H9 (cell line): ENCODE measurements at places on chromosomes 13 and 19. TPM values are rescaled to one million over a fixed set of nuclear protein-coding genes. Genes with fewer than 3 reads are reported as not detected.

- no peak overlapping the region for H3K27ac ChIP-seq
- no peak overlapping the region for H3K4me3 ChIP-seq
- no peaks in the 10 kb centered on the region for H3K4me1 ChIP-seq
- DNase-seq: no peak
These were observed 4.7 kb downstream of the IFT88 start for GRCh38 chr13:20571676-20572075.

GRCh38 chr13:26594363-26594762 is 36.9 kb downstream of the WASF3 start:
- no peak for DNase-seq
- no peak overlapping the region for H3K27ac ChIP-seq
- no peaks in the 10 kb centered on the region for H3K4me1 ChIP-seq

- H3K36me3 ChIP-seq: no peaks in the 10 kb centered on the region
- peak; percentile 62 for DNase-seq
- no peaks in the 10 kb centered on the region; the same call in 1 of the 2 replicates for H3K4me1 ChIP-seq
- H3K27me3 ChIP-seq: peaks cover 32% of the 10 kb centered on the region
- no peak overlapping the region for H3K27ac ChIP-seq
- no peak overlapping the region for H3K4me3 ChIP-seq
These were observed 3.1 kb upstream of the BCL3 start for GRCh38 chr19:44745341-44745831.

- H3K4me3 ChIP-seq: no peak overlapping the region
- no peak overlapping the region for H3K27ac ChIP-seq
- H3K4me1 ChIP-seq: no peaks in the 10 kb centered on the region; the same call in 1 of the 2 replicates
- DNase-seq: no peak
These were observed 494.3 kb downstream of the COG6 start for GRCh38 chr13:40149611-40150274.

GRCh38 chr19:58182577-58182988 is 278 bp upstream of the ZNF274 start:
- no peak overlapping the region for H3K27ac ChIP-seq
- H3K27me3 ChIP-seq: no peaks in the 10 kb centered on the region
- H3K36me3 ChIP-seq: peaks cover 61% of the 10 kb centered on the region

DNA sequence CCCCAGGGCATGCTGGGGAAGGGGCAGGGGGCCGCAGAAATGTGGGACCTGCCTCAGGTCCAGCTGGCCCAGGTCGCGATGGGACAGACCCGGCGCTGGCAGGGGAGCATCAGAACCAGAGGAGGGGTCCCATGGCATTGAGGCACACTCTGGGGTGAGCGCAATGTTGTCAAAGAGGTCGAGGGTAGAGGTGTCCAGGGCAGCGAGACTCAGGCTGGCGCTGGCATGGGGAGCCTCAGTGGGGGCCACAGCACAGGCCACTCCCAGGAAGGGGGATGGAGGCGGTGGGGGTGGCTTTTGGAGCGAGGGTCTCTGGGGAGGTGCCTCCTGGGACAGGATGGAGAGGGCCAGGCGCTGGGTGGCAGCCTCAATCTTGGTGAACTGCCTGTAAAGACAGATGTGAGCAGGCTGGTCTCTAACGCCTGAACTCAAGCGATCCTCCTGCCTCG is 944 bp downstream of the C19orf85 start:
- peaks cover 1% of the 10 kb centered on the region; the same call in 2 of the 3 replicates for H3K36me3 ChIP-seq
- H3K27ac ChIP-seq: no peak overlapping the region
- no peaks in the 10 kb centered on the region for H3K27me3 ChIP-seq

GRCh38 chr19:18629166-18630088 is 7.4 kb upstream of the KLHL26 start:
- no peaks in the 10 kb centered on the region for H3K36me3 ChIP-seq
- no peak overlapping the region for H3K4me3 ChIP-seq
- H3K27me3 ChIP-seq: no peaks in the 10 kb centered on the region
- no peak for DNase-seq
- no peaks in the 10 kb centered on the region for H3K4me1 ChIP-seq

GRCh38 chr19:47848823-47849473 is 10.1 kb upstream of the TPRX2 start:
- no peaks in the 10 kb centered on the region; the same call in 1 of the 2 replicates for H3K4me1 ChIP-seq
- DNase-seq: peak; percentile 79
- H3K36me3 ChIP-seq: no peaks in the 10 kb centered on the region

DNA sequence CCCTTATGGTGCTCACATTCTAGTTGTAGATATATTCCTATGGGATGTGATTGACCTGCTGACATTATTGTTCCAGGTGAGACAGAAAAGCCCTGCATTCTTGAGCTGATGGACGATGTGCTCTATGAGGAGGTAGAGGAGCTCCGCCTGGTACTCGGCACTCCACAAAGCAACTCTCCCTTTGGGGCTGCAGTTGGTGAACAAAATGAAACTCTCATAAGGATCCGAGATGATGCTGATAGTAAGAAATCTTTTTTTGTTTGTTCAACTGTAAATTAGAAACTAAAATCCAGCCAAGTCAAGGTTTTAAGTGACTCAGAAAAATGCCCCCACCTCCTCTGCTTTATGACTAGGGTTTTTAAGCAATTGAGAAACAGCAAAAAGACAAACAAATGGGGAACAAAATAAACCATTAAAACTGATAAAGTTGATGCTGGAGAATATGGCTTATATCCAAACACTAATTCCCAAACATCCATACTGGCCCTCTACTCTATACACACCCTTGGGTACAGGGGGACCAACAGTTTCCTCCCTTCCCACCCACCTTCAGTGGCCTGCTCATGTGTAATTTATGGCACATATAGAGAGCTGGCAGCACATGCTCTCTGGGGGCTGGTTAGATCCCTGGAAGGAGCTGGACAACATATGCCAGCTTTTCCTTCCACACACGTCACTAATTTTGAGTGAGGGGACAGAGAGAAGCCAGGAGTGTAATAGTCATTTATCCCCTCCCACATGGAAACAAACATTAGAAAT is 139.6 kb downstream of the STOML3 start:
- peaks cover 14% of the 10 kb centered on the region; the same call in 1 of the 2 replicates for H3K36me3 ChIP-seq
- H3K27me3 ChIP-seq: no peaks in the 10 kb centered on the region
- H3K27ac ChIP-seq: no peak overlapping the region
- no peak overlapping the region for H3K4me3 ChIP-seq

DNA sequence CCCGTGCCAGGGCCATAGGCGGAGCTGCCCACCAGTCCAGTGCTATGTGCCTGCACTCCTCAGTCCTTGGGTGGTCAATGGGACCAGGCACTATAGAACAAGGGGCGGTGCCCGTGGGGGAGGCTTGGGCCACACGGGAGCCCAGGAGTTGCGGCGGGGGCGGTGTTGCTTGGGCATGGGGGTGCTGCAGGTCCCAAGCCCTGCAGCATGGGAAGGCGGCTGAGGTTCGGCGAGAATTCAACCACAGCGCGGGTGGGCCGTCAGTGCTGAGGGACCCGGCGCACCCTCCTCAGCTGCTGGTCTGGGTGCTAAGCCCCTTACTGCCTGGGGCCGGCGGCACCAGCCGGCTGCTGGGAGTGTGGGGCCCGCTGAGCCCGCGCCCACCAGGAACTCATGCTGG is 242.2 kb upstream of the SGCG start:
- H3K4me3 ChIP-seq: no peak overlapping the region
- no peak overlapping the region for H3K27ac ChIP-seq
- DNase-seq: no peak
- peaks cover 2% of the 10 kb centered on the region; the same call in 2 of the 3 replicates for H3K36me3 ChIP-seq

- H3K4me3 ChIP-seq: peak overlapping the region; percentile 94
- H3K27ac ChIP-seq: peak overlapping the region; percentile 57
- H3K4me1 ChIP-seq: peaks cover 5% of the 10 kb centered on the region; the same call in 1 of the 2 replicates
- peak; percentile 69 for DNase-seq
These were observed 931 bp downstream of the USP12 start for GRCh38 chr13:27170516-27171243.

DNA sequence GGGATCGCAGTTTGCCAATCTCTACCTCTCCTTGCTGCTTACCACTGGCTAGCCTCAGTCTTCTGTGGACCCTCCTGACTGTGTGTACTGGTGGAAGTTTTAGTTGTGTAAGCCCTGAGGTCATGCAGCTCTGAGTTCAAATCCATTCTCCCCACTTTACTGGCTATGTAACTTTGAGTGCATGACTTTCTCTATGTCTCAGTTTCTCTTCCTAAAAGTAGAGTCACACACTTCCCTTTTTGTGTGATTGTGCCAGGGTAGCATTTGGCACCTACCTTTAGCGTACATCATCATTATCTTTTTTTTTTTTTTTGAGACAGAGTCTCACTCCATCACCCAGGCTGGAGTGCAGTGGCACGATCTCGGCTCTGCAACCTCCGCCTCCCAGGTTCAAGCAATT is 70.3 kb downstream of the MAP4K1 start:
- no peak overlapping the region for H3K4me3 ChIP-seq
- H3K27me3 ChIP-seq: no peaks in the 10 kb centered on the region
- H3K36me3 ChIP-seq: peaks cover 8% of the 10 kb centered on the region
- no peak for DNase-seq
- no peak overlapping the region for H3K27ac ChIP-seq
- H3K4me1 ChIP-seq: 0 out of 2 replicates have a peak, but pooled peaks cover 3% of the 10 kb centered on the region

DNA sequence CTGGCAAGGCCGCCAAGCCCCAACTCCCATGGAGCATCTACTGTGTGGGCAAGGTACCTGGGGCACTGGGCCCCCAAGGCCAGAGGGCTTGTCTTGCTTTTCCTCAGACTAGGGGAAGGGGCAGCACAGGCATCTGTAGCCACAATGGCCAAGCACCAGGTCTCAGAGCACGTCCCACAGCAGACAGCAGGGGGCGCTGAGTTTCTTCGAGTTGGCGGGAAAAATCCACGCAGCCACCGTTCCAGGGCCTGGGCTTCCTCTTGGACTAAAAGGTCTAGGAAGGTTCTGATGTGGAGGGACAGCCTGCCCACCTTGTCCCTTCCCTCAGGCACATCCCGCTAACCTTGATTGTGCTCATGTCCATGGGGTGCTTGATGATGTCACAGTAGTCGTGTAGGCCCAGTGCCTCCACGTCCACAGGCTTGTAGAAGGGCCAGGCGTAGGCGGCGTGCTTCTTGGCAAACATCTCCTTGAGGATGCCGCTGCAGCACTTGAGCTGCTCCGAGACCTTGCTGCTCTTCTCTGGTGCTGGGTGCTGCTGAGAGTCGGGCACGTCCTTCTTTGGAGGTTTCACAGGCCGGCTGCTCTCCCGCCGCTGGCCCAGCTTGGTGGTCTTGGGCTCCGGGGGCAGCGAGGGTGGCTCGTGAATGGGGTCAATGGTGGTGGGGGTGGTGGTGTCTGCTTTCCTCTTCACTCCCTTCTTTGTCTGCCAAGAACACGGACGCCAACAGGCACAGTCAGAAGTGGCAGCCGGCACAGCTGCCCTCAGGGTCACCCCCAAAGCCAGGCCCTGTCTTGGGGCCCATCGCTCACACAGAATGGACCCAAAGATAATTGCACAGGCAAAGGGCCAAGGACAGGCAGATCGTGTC is 32.0 kb upstream of the EPHX3 start:
- H3K36me3 ChIP-seq: peaks cover 52% of the 10 kb centered on the region; the same call in 2 of the 3 replicates
- no peak overlapping the region for H3K27ac ChIP-seq
- peak; percentile 79 for DNase-seq
- no peaks in the 10 kb centered on the region for H3K4me1 ChIP-seq
- no peaks in the 10 kb centered on the region for H3K27me3 ChIP-seq
- no peak overlapping the region for H3K4me3 ChIP-seq

DNA sequence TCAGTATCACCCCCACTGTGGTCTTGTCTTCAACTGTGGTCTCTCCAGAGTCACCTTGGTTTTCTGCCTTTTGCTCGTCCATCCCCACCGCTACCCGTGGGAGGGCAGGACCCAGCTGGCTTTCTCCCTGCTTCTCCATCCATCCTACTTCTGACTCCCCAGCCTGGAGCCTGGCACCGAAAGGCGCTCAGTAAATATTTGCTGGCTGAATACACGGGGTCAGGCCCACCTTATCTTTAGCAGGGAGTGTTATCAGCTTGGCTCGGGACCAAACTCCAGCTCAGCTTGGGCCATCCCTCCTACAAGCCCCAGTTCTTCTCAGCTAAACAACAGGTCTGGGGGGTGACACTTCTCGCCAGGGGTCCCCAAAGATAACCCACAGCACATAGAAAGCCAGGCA is 62.0 kb upstream of the KLF2 start:
- no peak for DNase-seq
- H3K27ac ChIP-seq: no peak overlapping the region
- H3K36me3 ChIP-seq: no peaks in the 10 kb centered on the region
- no peaks in the 10 kb centered on the region for H3K4me1 ChIP-seq
- H3K4me3 ChIP-seq: no peak overlapping the region

DNA sequence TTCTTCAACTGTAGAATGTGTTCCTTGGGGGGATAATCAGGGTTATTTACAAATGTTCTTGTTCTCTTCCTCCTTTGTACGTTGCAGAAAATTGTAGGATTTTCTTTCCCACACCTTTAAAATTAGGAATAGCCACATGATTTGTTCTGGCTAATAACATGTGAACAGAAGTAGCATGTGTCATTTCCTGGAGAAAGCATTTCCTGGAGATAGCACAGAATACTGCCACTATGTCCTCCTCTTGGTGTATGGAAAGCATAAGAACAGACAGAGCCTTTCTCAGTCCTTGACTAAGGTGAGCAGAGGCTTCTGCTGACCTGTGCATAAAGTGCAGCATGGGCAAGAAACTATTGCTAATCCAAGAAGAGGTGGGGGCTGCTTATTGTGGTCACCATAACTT is 101.8 kb downstream of the FAM216B start:
- no peak for DNase-seq
- no peak overlapping the region for H3K27ac ChIP-seq
- peaks cover 12% of the 10 kb centered on the region for H3K4me1 ChIP-seq
- H3K36me3 ChIP-seq: no peaks in the 10 kb centered on the region

DNA sequence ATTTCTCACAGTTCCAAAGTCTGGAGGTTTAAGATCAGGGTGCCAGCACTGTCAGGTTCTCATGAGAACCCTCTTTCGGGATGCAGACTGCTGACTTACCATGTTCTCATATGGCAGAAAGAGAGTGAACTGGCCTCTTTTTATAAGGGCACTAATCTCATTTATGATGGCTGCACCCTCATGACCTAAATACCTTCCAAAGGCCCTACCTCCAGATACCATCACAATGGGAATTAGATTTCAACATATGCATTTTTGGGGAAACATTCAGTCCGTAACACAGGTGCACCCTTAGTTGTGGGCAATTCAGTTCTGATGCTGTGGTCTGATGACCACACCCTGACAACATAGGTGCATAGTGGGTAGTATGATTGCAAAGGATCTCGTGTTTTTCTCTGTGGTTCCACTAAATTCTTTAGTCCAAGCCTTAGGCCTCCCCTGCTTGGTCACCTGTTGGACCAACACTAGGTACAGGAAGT is 33.3 kb downstream of the GARRE1 start:
- H3K4me1 ChIP-seq: no peaks in the 10 kb centered on the region
- H3K4me3 ChIP-seq: no peak overlapping the region
- no peak for DNase-seq
- H3K36me3 ChIP-seq: no peaks in the 10 kb centered on the region
- no peak overlapping the region for H3K27ac ChIP-seq
- no peaks in the 10 kb centered on the region for H3K27me3 ChIP-seq

The SULT2B1 gene
- 1.3 and 1.7 TPM in 2 replicates for total RNA-seq

The FFAR1 gene
- not detected in 2 replicates for total RNA-seq

The COQ8B gene
- total RNA-seq: 40.5 and 42.0 TPM in 2 replicates

The TARM1 gene
- total RNA-seq: not detected in 2 replicates

The ZNF57 gene
- 7.8 and 8.8 TPM in 2 replicates for total RNA-seq

The CASP14 gene
- total RNA-seq: not detected in 2 replicates

The KCNRG gene
- total RNA-seq: 0.64 and 0.74 TPM in 2 replicates

The DNASE2 gene
- 23.8 and 26.0 TPM in 2 replicates for total RNA-seq

The CEACAM8 gene
- total RNA-seq: not detected in 2 replicates

The ZNF799 gene
- total RNA-seq: 4.1 and 5.2 TPM in 2 replicates
